NCI-H460 (cell line): ENCODE measurements at places on chromosomes 16 and 17. TPM values are rescaled to one million over a fixed set of nuclear protein-coding genes. Genes with fewer than 3 reads are reported as not detected.

- DNase-seq, result no peak
These were observed 758 bp upstream of the UBALD2 start for GRCh38 chr17:76264425-76264754.

DNA sequence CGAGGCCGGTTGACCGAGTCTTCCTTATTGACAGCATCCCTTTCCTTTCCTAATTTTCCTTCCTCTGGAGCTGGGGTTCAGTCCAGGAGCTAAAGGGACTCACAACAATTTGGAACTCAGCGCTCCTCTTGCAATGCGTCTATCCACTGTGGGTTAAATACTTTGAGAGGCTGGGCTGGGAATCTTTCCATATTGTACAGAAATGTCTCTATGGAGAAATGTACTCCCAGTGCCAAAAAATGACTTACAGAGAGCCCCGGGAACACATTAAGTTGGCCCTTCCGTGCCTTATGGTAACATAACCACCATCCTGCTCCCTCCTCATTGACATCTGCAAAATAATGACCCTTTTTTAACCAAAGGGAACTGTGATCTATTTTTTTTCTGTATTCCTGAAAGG lies 192.8 kb downstream of the FTO start:
- no peak for DNase-seq

GRCh38 chr17:75897160-75898019 lies 639 bp upstream of the TRIM65 start:
- no peak for DNase-seq

DNA sequence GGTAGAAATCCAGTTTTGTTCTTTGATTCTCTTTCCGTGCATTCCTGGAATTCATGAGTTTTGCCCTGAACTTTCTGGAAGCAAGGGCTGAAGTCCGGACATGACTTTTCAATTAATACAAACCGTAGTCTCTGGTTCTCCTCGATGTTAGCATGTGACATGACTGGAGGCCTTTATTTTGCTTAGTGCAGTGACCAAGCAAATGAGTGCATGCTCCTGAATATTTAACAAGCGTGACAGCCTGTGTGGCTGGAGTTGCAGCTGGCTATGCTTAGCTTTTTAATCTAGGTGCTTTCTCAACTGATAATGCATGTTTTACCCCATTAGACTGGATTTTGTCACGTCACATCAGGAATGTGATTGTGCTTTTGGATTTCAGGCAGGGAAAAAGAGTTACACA lies 302.1 kb downstream of the MAP2K6 start:
- no peak for DNase-seq

DNA sequence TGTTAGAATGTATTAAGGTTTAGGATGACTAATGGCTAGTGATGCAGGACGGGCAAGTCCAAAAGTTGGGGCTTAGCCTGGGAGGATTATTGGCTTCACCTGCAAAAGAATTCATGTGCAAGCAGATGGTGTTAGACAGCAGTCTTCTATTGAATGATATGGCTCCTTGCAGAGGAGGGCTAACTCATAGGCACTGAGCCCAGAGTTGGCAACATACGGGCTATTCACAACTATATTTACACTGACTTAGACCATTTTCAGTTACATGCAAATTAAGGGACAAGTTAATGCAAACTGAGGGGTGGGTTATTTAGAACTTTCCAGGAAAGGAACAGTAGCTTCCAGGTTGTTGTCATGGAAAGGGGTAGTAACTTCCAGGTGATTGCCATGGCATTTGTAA lies 1017.1 kb upstream of the EEF2KMT start:
- no peak for DNase-seq

DNA sequence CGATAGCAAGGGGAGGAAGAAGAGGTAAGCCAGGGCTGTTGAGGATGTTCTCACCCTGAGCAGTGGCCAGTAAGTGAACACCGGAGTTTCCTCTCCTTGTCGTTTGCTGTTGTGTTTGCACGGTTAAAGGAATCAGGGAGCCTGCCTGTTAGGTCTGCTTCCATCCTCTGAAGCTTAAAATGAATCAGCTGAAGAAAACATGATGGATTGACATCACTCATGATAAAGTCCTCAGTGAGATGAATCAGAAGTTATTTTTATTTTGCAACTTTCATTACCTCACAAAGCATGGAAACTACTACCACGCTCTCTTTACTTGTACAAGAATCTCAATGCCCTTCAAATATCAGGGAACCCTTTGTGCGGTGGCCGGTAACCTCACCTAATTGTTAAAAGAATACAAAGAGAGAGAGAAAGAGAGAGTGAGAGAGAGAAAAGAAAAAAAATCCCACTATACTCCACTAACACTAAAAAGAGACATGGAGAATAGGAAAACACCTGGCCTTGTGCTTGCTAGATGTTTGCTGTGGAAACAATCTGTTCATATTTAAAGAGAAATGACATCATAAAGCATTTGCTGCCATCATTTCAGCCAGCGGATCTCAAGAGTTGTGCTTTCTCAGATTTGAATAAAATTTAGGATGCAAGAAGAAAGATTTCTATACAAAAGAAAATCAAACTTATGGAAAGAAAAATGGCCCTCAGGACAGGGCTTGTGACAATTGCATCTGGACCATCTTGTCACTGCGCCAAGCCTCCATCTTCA lies 441.6 kb upstream of the SALL1 start:
- no peak for DNase-seq

GRCh38 chr16:77584205-77584859 lies 138.0 kb upstream of the NUDT7 start:
- DNase-seq, result peak; percentile 42

Gene TP53TG3C
- not detected in 2 replicates for total RNA-seq

Gene NACA2
- not detected in 2 replicates for total RNA-seq

DNA sequence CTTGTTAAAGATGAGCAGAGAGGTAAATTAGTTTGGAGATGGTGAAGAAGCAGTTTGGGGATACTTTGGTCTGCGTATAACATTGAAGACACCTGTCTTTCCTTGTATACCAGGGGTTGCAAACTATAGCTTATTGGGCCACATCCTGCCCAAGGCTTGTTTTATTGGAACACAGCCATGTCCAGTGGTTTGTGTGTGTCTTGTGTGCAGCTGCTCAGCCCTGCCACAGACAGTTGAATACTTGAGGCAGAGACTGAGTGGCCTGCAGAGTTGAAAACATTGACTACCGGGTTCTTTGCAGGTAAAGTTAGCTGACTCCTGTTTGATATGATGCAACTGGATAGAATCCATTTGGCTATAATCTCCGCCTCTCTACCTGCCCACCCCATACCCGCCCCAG lies 224.4 kb downstream of the PRKCA start:
- no peak for DNase-seq

Gene PRKCA
- total RNA-seq, result 12.5 and 13.6 TPM in 2 replicates

DNA sequence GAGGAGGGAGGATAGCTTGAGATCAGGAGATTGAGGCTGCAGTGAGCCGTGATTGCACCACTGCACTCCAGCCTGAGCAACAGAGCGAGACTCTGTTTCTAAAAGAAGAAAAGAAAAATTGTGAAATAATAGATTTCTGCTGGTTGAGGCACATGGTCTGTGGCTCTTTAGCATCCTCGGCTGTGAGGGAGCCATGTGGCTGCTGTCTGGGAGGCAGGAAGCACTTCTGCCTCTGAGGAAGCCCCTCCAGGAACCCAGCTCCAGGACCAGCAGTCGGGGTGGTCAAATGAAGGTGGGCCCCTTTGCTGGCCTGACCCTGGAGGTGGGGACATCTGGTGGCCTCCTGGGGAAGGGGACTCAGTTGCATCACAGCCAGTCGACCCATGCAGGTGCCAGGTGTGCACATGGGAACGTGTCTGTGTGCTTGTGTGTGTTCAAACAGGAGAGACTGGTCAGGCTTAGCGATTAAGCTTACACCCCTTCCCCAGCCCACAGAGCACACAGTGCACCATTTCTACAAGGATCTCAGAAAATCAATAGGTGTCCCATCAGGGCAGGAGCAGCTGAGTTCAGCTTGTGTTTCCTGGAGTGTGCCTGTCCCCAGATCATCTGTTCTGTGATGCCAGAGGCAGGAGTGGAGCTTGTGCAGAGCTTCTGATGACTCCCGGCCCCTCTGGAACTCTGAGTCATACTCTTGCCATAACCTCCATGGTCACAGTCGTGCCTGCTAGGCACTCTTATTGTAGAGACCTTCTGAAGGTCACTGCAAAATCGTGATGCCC lies 24.3 kb upstream of the MGAT5B start:
- DNase-seq, result no peak

Gene SDR42E1
- total RNA-seq, result not detected in 2 replicates

Gene CLEC18A
- not detected in 2 replicates for total RNA-seq

- DNase-seq, result no peak
These were observed 13.9 kb downstream of the MAP2K6 start for GRCh38 chr17:69428252-69428980.

- no peak for DNase-seq
These were observed 10.8 kb downstream of the CSNK2A2 start for GRCh38 chr16:58187092-58187491.

DNA sequence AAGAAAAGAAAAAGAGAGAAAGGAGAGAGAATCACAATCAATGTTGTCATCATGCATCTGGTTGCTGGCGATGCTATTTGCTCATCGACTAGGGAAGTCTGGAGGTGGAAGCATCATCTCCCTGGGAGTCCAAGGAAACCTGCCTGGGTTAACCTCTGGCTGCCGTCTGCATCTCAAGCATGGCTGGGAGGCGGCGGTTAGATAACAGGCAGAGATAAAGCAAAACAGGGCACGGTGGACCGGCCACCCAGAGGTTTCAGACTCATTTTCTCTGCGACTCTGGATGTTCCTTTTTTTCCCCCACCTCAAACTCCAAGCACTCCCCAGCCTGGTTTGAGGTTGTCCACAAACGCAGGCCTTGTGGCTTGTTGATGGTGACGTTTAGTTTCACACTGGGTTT lies 161.2 kb downstream of the ENGASE start:
- no peak for DNase-seq

GRCh38 chr16:84150926-84151325 lies 5.8 kb downstream of the DNAAF1 start:
- DNase-seq, result no peak

- DNase-seq, result no peak
These were observed 58.1 kb downstream of the ACTG1 start for GRCh38 chr17:81454473-81454872.

Gene SDK2
- 0.02 TPM in 1 of 2 replicates, not detected in the other for total RNA-seq

DNA sequence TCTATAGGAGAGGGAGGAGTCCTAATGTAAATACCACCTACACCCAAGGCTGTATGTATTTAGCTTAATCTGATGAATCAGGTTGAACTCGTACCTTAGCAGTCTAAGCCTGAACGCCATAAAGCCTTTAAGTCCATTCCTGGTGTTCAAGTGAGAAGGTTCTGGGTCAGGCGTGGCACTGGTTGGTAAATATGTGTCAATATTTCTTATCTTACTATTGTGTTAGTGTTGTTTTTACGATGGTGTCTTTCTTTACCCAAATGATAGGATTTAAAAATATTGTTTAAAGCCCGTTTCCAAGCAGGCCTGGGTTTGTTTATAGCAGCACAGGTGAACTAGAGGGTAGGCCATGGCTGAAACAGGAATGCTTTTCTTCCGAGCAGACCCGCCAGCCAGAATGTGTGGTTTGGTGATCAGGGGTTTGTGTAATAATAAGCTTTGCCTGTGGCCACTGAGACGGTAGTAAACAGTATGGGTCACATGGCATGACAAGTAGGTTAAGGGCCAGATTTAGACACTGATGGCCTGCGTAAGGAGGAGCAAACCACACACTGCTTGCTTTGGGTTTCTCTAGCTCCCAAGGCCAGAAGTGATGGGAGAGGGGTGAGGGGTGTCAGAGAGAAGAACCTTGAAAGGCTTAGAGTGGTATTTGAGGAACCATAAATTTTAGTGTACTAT lies 3.3 kb downstream of the TMEM94 start:
- DNase-seq, result no peak

DNA sequence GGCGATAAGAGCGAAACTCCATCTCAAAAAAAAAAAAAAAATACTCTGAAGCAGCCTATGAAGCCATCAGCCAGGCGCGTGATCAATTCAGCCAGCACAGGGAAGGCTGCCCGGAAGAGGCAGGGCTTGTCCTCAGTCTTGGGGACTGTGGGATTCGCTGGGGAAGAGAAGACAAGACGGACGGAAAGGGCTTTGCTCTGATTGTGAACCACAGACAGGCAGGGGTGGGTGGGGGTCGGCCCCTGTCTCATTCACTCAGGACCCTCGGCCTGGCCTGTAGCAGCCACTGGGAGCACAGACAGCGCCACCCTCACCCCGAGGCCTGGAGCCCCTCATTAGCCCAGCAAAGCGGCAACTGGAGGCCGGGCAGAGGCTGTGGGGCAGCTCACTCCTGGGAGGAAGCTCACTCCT lies 37.2 kb downstream of the ABR start:
- DNase-seq, result no peak

DNA sequence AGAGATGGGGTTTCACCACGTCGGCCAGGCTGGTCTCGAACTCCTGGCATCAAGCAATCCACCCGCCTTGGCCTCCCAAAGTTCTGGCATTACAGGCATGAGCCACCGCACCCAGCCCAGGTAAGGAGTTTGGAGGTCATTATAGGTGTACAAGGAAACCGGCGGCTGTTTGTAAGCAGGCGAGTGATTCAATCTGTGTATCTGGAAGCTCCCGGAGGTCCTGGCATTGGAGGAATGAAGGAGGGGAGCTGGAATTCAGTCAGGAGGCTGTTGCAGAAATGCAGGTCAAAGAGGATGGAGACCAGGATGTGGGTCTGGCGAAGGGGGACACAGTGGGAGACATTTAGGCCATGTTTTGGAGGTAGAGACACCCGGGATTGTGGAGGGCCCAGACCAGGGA lies 18.8 kb downstream of the CDC42EP4 start:
- no peak for DNase-seq

DNA sequence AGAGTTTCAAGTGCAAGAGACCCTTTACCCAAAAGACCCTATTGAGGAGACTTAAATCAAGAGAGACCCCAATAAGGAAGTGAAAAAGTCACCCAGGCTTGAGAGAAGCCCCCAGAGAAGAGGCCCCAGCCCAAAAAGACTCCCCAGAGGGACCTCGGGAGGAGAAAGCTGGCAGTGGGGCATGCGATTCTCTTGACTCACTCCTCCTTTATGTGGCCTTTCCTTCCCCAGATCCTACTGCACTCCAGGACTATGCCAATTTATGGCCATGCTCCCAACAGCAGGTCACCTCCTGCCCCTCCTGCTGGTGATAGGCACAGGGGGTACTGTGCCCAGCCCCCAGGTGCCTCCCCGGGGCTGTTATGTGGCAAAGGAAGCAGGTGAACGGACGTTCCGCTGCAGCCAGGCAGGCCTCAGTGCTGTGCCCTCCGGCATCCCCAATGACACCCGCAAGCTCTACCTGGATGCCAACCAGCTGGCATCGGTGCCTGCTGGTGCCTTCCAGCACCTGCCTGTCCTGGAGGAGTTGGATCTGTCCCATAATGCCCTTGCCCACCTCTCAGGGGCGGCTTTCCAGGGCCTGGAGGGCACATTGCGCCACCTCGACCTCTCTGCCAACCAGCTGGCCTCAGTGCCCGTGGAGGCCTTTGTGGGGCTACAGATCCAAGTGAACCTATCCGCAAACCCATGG lies 16.3 kb downstream of the LRRC3C start:
- no peak for DNase-seq

GRCh38 chr17:75475851-75476250 lies 19.4 kb downstream of the TMEM94 start:
- DNase-seq, result no peak
